ENCODE measurements at places on chromosomes 3 and 15.

GRCh38 chr3:129205109-129205832 lies 21.6 kb upstream of the CNBP start:
- DNase-seq = no peak

GRCh38 chr3:34972481-34972880 lies 666.8 kb upstream of the ARPP21 start:
- DNase-seq = no peak

DNA sequence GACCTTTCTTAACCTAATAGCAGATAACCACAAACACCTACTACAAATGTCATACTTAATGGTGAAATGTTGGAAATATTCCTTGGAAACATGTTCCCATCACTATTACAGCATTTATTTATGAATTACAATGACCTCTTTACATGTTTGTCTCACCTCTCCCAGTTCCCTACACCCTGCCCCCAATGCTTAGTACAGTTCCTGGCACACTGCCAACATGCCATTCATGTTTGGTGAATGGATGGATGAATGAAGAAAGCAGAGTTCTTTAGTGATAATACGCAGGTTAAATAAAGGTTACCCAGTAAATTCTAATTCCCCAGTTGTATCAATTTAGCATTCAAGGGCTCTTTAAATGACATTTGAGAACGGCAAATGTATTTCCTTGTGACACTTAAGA lies 259.9 kb upstream of the ATP11B start:
- DNase-seq = no peak

DNA sequence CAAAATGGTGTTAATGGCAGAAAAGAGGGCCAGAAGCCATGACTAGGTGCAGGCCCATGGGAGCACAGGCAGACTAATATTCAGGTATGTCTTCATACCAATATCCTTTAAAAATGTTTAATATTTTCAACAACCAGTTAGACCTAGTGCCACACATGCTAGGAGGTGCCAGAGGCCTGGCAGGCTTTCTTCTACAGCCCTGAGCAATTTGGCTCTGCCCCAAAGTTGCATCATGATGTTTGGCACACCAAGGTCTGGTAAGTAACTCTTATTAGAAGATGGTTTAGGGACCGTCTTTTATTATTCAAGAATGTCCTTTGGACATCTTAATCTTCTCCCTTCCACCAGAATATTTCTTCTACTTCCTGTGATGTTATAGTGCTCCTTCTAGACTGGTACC lies 34.8 kb downstream of the MITF start:
- DNase-seq = no peak

GRCh38 chr3:133208184-133208583 lies 170.0 kb downstream of the TMEM108 start:
- DNase-seq = no peak

- no peak for DNase-seq
Measured at GRCh38 chr3:45953536-45953935, 10.3 kb downstream of the CXCR6 start.

- no peak for DNase-seq
Measured at GRCh38 chr15:42036112-42036905, 15.5 kb upstream of the PLA2G4E start.

DNA sequence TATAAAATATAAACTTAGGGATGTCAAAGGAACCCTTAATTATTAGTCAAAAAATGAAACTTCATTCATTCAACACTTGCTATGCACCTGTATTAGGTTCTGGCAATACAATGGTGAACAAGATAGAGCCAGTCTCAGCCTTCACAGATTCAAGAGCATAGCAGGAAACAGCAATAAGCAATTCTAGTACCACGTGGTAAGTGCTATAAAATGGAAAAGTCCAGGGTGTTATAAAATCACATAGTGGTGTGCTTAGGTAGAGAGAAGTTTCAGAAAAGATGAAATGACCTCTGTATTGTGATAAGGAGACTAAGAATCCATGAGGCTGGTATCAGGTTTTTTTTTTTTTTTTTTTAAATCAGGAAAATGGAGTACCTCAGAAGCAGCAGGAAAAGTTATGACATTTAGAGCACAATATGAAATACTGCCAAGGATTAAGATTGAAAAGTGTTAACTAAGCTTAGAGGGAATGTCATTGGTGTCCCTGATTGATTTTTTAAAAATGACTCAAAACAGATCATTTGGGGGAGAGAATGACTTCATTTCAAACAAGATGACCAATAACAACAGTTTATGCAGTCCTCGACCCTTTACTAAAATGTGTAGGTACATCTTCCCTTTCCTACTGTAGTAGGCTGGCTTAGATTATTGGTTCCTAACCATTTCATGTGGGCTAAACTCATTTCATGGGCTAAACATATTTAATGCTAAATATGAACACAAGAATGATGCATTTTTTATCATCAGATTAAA lies 5.0 kb downstream of the TOMM70 start:
- DNase-seq = no peak

DNA sequence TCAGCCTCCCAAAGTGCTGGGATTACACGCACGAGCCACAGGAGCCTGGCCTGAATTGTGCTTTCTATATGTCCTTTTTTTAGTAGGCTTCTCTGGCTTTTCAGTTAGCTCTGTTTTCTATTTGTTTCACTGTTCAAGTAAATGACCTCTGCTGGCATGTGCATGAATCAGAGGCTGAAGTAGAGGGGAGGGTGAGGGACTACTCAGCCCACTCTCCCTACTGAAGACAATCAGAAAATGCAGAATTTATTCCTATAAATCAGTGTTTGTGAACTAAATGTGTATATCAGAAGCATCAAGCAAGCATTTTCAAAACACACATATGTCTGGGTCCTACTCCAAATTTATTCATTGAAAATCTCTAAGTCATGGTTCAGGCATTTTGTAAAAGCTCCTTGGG lies 45.0 kb downstream of the ZMAT3 start:
- DNase-seq = no peak

DNA sequence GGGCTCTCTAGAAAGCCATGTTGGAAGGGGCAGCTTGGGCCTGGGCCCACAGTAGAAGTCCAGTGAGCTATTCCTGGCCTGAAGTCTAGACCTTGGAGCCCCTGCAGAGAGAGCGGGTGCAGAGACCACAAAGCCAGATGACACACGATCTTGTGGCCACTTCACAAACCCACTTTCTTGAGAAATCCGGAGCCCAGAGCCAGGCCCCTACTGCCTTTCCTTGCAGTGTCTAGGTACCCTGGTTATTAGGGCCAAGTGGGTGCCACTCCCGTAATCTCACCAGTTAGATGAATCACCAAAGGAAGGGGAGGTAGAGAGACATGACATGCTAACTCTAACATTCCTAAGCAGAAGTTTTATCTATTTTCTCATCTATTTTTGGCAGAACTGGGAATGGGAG lies 72.5 kb upstream of the ADAMTSL3 start:
- no peak for DNase-seq

- DNase-seq = peak; percentile 82
Measured at GRCh38 chr15:77004189-77004588, 9.3 kb downstream of the PSTPIP1 start.

DNA sequence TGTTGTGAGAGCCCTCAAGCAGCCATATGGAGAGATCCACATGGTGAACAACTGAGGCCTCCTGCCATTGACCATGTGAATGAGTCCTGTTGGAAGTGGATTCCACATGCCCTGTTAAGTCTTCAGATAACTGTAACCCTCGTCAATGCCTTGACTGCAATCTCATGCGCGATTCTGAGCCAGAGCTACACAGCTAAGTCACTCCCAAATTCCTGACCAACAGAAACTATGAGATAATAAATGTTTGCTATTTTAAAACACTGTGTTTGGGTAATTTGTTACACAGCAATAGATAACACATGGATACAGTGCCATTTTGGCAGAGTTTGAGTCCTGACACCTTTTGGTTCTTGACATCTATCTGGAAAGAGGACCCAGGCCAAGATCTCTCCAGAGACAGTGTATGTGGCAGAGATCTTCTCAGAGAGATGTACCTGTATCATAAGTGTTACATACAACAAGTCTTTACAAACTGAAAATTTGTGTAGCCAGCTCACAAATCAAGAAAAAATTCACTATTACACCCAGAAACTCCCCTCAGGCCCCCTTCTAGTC lies 34.5 kb upstream of the BNC1 start:
- no peak for DNase-seq

GRCh38 chr3:128617557-128618397 lies 32.8 kb downstream of the RPN1 start:
- peak; percentile 99 for DNase-seq

DNA sequence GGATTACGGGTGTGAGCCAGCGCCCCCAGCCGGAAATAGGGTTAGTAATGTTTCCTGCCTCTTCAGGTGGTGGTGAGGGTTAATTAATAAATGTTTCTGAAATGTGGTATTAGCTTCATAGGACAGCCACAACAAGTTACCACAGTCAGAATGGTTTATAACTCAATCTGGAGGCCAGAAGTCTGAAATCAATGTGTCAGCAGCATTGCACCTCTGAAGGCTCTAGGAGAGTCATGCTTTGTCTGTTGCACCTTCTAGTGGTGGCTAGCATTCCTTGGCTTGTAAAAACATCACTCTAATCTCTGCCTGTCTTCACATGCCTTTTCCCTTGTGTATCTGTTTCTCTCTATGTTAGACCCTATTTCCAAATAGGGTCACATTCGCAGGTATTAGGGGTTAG lies 7.8 kb upstream of the RPSA start:
- DNase-seq = no peak

GRCh38 chr3:180684807-180685206 lies 5.5 kb upstream of the CCDC39 start:
- DNase-seq = no peak

DNA sequence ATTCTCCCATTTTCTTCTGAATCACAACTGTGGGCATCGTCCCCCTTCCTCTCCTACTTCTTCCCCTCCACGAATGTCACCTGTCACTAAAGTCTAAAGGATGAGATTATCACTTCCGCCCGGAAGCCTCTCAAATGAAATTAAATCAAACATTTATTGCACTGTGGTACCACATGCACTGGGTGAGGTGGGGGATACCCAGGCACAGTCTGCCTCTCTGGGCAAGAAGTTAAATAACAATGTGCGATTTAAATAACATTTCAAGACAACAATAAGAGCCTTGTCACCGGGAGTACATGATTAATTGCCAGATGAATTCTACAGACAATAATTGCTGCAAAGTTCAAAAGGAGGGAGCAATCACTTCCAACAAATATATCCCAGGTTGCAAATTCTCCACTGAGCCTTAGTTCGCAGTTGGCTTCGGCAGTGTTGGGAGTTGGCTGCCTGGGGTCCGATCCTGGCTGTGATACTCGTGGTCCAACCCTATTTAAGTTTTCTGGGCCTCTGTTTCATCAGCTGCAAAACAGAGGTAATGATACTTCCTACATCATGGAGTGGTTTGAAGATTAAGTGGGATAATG lies 77.7 kb downstream of the FOXP1 start:
- no peak for DNase-seq

DNA sequence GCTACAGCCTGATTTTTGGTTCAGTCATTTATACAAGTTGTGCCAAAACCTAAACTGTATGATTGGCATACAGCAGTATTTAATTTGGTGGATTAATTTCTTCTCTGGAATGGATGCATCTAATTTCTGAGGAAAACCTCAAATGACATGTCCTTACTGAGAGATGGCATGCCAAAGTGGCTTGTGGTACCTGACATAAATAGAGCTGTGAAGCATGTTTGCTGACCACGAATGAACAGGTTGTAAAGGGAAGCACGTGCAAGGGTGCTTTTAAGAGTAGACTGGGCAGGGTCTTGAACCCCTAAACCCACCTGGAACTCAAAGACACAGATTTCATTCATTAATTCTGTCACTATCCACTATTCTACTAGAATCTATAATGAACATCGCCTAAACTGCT lies 77.2 kb downstream of the TP63 start:
- no peak for DNase-seq

GRCh38 chr3:45083023-45083422 lies 56.9 kb downstream of the CLEC3B start:
- DNase-seq = no peak

DNA sequence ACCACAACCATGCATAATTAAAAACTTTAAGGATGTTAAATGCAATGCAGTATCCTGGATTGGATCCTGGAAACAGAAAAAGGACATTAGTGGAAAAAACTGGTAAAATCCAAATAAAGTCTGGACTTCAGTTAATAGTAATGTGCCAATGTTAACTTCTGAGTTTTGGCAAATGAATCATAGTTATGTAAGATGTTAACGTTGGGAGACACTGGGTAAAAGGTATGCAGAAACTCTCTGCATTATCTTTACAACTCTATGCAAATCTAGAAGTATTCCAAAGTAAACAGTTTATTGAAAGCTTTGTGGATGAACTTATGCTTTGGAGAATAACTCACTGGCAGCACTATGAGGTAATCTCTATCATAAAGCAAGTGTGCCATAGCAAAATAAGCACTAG lies 357.4 kb downstream of the RORA start:
- DNase-seq = no peak

GRCh38 chr3:11367143-11367693 lies 95.0 kb downstream of the ATG7 start:
- no peak for DNase-seq

GRCh38 chr3:54736459-54736858 lies 191.4 kb downstream of the LRTM1 start:
- no peak for DNase-seq

- no peak for DNase-seq
Measured at GRCh38 chr15:57580866-57581265, 10.8 kb upstream of the MYZAP start.

DNA sequence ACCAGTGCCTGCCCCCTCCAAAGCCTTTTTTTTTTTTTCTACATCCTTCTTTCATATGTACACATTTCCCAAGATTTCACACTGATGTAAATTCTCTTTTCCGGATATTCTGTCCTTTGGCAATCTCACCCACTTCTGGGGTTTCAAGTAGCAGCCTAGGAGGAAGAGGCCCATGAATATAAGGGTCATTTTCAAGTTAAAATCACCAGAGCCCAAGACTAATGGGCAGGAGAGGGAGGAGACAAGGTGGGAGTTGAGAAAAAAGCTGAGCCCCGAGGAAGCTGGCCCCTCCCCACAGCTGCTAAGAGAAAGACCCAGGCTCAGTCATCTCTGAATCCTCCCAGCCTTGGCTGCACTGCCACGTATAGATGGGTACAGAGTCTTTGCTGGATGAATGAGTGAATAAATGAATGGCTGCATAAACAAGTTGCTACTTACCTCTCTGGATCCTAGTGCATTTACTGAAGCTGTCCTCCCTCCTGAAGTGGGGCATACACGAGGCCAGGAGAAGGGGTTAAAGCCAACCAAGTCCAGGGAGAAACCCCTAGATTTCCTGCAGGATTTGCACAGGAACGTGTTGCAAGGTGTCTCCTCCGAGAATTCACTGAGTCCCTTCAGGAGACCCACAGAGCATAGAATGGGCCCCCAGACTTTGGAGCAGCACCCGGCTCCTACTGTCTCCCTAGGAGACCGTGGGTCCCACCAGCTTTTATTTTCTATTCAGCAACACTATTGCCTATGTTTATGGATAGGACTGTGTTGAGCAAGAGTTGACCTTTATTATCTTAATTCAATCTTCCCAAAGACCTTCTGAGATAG lies 100.8 kb upstream of the LIPC start:
- DNase-seq = no peak

DNA sequence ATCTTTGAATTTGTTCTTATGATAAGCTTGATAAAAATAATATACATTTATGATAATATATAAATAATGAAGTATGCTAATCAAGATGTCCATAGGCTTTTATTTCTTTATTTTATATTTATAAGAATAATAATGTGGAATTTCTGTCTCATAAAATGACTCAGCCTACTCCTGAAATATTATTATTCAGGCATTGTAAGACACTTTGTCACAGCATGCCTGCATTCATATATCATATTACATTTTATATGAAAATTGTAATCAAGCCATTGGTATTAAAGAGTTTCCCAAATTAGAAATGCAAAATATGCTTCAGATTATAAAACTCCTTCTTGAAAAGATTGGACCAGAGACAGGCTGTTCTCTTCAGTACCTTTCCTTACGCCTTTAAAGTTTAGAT lies 1303.7 kb upstream of the CADM2 start:
- no peak for DNase-seq

GRCh38 chr3:57151021-57151449 lies 14.1 kb downstream of the IL17RD start:
- no peak for DNase-seq
